NCI-H1436 (cell line): ENCODE measurements at places on chromosomes 11 and 22.

GRCh38 chr11:66510990-66511339 lies 530 bp downstream of the BBS1 start:
- no peak for DNase-seq

DNA sequence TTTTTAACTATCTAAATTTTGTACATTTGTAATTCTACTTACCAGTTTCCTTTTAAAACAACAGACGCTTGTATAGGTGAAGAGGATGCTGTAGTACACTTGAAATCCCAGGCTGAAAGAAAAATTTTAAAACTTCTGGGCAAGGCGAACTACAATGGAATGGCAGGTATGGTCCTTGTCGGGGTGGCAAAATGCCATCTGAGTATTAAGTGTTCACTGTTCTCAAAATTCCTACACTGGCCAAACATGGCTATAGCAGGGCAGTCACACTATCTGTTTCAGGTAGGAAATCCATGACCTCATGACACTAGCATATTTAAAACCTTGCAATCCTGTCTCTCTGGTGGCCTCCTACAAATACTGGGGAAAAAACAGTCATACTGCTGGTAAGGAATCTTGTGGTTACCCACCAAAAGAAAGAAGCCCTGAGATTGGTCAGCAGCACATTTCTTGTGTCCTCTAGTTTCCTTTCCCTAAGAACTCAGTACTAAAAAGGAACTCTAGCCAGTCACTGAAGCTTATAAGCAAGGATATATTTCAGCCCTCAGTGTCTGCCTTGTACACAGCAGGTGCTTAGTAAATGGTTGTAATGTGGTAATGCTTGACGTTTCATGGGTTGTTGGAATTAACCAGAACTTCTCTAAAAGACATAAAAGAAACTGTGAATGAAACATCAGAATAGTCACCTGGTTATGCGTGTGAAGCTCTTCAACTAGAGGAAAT lies 5.2 kb upstream of the ZC3H12C start:
- no peak for DNase-seq

DNA sequence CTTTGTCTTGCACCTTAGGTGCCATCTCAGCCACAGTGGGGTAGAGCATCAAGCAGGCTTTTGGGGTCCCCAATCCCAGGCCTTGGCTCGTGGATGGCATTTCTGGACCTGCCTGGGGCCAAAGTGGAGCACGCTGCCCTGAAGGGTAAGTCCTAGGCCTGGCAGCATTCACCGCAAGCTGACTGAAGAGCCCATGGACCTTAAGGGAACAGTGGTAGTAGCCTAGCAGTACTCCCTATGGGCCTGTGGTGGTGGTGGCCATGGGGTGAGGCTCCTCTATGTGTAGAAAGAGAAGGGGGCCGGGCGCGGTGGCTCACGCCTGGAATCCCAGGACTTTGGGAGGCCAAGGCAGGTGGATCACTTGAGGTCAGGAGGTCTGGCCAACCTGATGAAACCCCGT lies 36.9 kb downstream of the PIWIL3 start:
- no peak for DNase-seq

DNA sequence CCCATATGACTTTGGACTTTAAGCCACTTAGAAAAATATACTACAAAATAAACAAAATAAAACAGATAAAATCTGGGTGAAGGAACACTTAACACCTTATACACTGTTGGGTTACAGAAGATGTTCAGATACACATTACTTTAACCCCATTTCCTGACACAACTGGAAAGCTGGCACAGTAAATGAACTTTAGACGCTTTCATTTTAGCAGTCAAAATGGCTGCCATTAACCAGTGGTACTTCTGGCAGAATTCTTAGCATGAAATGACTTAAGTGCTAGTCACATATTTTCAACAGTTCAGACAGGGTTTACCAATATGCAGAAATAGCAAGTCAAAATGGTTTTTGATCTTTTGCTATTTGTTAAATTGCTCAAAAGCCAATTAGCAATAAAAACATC lies 37.9 kb downstream of the PIK3C2A start:
- DNase-seq, result no peak
